Epithelial cell of esophagus (primary cell): ENCODE measurements at places on chromosomes 16 and 17.

DNA sequence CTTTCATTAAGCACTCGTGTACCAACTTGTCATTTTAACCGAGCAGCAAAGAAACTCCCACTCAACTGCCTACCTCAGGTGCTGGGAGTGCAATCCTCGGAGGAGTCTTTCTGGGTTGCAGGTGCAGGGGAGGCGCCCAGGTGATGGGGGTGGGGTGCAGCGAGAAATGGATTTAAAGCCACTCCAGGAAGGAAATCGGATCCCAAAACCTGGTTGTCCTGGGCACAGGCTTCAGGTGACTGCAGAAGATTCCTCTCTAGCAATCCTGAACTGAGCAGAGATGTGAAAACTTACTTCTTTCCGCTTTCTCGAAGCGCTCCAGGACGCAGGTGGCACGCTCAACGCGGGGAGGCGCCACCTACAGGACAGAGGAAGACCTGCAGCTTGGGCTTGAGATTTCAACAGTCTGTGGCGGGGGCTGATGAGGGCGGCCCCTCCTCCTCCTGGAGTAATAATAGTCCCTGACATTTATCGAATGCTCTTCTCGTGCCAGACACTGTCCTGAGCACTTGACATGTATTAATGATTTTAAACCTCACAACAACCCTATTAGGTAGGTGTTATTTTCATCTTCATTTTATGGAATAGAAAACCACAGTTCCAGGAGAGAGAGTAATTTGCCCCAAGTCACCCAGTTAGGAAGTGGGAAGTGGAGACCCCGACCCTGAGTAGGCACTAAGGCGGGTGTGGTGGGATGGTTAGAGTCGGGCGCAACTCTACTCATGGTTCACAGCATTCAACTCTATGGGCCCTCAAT lies 27.2 kb upstream of the SKAP1 start:
- DNase-seq, result peak; percentile 62

DNA sequence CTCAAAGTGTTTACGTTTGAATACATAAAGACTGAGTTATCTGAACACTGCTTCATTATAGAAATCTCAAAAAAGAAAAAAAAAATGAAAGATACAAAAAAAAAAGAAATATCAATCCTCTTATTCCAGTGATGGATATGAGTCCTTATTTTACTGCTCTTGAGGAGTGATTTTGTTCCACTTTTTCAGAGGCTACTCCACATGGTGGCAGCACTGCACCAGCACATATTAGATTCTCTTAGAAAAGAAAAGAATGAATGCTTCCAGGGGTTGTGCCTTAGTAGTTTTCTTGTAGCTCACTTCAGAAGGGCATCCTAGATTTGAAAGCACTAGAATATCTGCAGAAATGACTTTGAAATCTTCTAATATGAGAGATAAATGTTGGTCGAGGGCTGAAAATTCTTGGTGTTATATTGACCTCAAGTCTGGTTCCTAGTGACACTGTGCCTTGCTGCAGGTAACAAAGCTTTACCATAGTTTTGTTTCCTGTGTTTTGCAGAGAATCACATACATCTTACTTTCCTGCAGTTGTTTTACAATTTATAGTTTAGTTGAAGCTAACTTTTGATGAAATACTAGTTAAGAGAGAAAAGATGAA lies 25.9 kb downstream of the AP2B1 start:
- DNase-seq, result peak; percentile 56

DNA sequence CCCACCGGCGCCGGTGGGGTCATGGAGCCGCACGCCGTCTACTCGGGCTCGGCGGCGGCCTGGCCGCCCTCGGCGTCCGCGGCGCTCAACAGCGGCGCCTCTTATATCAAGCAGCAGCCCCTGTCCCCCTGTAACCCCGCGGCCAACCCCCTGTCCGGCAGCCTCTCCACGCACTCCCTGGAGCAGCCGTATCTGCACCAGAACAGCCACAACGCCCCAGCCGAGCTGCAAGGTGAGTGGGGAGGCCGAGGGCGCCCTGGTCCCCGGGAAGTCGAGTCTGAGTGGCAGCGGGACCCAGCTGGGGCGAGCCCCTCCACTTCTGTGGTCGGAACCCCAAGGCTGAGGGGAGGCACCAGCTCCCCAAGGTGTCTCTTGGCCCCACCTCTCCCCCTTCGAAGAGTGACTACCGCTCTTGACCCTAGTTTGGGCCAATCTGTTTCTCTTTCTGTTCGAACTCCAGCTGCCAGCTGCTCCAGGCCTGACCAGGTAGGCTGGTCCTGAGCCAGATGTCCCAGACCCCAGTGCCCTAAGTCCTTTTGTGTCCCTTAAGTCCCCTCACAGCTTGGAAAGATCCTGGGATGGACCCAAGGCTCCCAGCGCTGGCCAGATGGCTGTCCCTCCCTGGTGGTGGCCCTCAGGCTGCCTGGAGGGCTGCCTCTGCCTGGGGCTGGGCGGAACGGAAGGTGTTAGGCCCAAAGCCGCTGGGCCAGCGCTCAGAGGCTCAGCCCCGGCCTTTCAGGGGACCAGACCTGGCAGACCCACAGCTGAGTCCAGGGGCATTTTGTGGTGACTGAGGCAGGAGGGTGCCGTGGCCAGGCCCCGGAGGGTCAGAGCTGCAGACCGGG lies 1.2 kb downstream of the FOXF1 start:
- no peak for DNase-seq

DNA sequence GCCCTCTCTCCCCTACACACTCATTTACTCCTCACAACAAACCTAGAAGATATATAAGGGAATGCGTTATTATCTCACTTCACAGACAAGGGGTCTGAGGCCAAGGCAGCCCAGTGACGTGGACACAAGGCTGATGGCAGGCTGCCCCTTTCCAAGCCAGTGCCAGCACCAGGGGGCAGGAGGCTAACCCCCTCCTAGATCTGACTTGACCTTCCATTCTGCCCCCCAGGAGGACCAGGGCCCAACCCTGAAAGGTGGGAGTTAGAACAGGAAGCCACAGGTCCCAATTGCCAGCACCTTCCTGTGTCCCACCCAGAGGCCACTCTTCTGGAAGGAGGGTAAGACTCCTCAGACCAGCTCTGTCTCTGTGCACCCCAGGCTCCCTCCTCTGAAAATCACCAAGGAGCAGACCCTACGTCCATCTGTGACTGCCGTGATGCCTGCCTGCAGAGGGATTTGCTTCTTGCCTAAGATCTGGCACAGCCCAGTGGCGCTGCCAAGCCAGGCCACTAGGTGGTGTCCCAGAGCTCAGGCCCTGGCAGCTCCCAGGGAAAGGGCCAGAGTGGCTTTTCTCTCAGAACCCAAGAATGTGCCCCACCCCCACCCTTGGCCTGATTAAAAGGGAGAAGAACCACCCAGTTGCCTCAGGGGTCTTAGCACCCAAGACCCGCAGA lies 42.4 kb upstream of the MRPS23 start:
- DNase-seq, result peak; percentile 83

DNA sequence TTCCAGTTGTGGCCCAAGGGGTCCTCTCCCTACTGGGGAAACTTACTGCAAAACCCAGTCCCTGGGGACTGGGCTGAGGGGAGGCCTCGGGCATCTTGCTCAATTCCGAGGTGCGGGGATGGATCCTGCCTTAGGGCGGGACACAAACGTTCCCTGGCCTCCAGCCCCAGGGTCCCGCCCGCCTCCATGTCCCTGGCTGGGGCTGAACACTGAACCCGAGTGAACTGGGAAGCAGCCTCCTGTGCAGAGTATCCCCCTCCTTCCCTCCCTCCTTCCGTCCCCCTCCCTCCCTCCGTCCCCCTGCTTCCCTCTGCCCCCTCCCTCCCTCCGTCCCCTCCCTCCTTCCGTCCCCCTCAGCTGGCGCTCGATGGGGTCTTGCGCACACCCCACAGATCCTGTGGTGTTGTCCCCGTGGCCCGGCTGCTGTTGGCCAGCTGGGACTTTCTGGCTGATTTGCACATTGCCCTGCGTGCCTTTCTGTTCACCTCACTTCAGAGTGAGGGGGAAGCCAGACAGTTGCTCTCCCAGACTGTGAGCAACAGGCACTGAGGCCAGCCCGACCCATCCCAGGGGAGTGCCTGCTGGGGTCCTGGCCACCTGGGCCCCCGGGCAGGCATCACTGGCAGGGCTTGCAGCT lies 5.5 kb downstream of the TRAF7 start:
- DNase-seq, result no peak

GRCh38 chr17:17205368-17206123 lies 587 bp downstream of the PLD6 start:
- peak; percentile 66 for DNase-seq

DNA sequence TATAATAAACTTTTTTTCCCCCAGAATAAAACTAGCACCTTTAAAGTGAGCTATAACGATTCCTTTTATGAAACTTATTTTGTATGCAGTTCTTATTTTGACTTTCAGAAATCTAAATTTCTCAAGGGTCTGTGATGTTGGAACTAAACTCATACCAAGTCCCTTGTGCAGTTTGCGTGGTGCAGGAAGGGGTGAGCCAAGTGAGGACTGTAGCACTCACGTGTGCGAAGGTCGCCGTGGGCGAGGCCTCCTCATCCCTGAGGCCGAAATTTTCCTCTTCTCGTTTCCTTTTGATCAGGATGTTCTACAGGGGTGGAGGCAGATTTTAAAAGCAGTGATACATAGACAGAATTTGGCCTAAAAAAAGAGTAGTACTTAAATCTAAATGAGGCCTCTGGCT lies 73.7 kb downstream of the RPTOR start:
- DNase-seq, result no peak

GRCh38 chr16:4376126-4376892 lies 4.7 kb downstream of the VASN start:
- DNase-seq, result no peak

GRCh38 chr16:19783363-19784182 lies 65.5 kb downstream of the IQCK start:
- DNase-seq, result peak; percentile 28

GRCh38 chr17:38748149-38748891 lies at the start of gene PCGF2:
PCGF2 (minus strand) TSS chr17:38748336; CDS start chr17:38740402, 7,934 bp downstream.
- DNase-seq, result peak; percentile 83

DNA sequence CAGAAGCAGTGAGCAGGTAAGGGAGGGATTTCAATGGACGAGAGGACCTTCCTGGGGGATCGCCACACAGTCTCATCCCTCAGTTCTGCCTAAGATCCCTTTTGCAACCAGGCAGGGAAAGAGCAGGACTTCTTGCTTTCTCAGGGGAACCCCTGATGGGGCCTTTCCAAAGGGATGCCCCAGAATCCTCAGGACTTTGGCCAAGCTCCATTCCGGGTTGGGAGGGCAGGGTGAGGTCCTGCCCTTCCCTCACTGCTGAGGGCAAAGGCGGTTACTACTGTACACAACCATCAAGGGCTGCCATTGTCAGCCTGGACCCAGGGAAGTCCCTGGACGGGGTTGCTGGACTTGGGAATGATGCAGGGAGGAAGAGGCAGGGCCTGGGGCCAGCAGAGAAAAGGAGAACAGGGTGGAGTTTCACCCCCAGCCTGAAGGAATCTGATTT lies 9.7 kb downstream of the PRR29 start:
- DNase-seq, result no peak

DNA sequence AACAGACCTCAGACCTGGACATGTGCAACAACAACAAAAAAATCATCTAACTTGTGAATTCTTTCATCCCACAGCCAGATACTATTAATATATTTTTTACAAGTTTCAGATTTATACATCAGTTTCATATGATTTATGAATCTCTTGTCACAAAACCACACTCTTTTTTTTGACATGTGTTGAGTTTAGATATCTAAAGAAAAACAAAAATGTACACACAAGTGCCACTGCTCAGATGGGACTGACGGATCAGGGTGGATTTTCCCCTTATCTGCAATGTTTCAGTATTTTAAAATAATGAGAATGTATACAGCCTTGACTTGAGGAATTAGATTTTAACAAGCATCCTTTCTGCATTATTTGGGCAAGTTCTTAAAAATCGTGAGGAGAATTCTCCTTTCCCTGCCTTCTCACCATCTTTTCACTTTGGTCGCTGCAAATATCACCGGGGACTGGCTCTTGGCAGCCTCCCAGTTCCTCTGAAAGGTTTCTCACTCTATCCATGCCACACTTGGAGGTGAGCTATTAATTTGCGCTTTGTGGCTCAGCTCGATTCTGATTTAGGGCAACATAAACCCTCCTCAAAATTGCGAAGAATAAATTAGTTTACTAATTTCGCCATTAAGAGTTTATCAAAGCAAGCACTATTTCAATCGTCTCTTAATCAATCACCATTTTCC lies 225.7 kb downstream of the XYLT1 start:
- no peak for DNase-seq

GRCh38 chr17:27532269-27533263 lies 76.3 kb downstream of the KSR1 start:
- peak; percentile 60 for DNase-seq

DNA sequence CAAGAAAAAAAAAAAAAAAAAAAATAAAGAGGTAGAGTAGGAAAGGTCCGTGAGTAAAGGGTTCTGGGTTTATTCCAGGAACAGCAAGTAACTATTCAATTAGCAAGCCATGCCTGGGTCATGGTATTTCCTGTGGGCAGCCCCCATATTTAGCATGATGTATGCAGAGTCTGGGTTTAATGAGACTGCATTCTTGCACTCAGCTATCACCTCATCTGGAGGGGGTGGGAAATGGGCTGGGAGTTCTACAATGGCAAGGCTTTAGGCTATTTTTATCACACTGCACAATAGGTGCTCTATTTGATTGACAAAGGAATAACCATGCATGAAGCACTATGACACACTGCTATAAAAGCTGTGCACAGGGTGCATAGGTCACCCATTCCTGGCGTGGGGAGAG lies 104.0 kb upstream of the CCL2 start:
- DNase-seq, result no peak

GRCh38 chr16:16189842-16190241 lies 33.5 kb downstream of the ABCC6 start:
- no peak for DNase-seq

- no peak for DNase-seq
These were observed 14.4 kb downstream of the WSCD1 start for GRCh38 chr17:6084311-6085161.

DNA sequence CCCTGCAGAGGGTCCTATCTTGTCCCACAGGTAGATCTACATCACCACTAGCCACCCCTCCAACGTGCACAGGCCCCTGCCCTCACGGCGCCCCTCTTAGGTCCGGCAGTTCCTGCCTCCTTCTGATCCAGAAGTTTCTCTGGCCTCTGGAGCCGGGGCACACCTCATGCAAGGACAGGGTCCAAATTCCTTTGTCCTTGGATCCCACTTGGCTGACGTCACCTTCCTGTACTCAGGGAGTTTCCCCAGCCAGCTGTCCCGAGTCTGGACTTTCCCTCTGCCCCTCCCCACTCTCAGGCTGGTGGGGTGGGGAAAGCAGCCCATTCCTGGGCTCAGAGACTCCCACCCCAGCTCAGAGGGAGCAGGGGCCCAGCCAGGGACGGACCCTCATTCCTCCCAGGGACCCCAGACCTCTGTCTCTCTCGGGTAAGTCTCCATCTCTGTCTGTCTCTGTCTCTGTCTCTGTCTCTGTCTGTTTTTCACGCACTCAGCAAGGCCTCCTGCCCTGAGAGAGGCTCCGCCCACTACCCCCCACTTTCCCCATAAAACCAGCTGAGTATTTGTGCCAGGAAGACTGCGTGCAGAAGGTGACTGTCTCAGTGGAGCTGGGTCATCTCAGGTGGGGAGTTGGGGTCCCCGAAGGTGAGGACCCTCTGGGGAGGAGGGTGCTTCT lies at the start of gene IL32:
Gene IL32, plus strand, starts transcription at position 572 of the 673 bp plus-strand sequence. CDS start 172 bp downstream, outside the sequence.
- peak; percentile 78 for DNase-seq

- DNase-seq, result no peak
These were observed 76.5 kb upstream of the NUDT7 start for GRCh38 chr16:77645764-77646163.

- DNase-seq, result peak; percentile 24
These were observed 50.3 kb downstream of the BMERB1 start for GRCh38 chr16:15484662-15485061.
